Stromal cell of bone marrow (primary cell): ENCODE measurements at places on chromosomes 7 and 10.

- DNase-seq: peak; percentile 54
These were observed 17.1 kb downstream of the MBL2 start for GRCh38 chr10:52755297-52756062.

DNA sequence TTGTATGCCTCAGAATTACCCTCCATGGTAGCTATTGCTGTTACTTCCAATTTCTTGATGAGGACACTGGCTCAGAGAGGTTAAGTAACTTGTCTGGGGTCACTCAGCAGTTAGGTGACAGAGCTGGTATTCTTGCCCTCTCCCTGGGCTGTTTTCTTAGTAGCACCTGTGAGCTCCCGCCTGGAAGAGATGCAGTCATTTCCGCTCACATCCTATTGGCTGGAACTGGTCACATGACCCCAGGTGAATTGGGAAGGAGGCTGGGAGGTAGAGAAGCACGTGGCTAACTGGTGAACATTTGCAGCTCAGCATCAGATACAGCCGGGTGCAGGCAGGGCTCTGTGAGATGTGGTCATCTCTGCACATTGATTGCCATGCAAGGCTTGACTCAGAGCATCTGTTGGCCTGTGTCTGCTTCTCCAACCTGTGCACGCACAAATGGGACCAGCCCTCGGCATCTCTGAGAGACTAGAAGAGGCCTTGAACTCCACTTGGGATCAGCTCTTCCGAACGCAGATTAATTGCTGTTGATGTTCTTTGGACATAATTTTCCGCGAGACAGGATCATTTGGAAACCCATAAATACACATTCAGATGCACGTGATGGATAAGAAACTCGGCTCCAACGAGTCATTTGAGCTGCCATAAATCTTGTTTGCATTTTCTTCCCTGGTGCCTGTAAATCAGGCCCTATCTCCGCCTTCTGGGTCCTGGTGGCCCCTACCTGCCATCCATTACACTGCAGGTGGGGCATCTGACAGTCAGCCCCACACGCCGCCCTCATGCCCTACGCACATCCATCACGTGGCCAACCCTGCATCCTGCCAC is 42.8 kb downstream of the MYL10 start:
- DNase-seq: no peak

- DNase-seq: peak; percentile 99
These were observed 57.4 kb upstream of the EBF3 start for GRCh38 chr10:130021383-130021950.

DNA sequence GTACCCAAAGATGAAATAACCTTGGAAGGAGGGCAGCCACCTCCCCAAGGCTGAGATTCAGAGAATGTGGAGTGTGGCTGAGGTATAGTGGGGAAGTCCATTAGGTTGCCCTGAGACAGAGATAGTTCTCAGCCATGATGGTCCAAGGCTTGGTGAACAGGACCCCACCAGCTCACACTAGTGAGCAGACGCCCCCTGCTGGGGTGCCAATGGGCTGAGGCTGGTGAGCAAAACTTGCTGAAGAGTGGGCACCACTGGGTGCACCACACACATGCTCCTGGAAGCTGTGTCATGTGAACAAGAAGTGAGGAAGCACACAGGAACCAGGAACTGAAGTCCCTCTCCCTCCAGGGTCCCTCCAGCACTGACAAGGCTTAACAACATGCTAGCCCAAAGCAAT is 8.9 kb downstream of the FBXL13 start:
- DNase-seq: no peak

DNA sequence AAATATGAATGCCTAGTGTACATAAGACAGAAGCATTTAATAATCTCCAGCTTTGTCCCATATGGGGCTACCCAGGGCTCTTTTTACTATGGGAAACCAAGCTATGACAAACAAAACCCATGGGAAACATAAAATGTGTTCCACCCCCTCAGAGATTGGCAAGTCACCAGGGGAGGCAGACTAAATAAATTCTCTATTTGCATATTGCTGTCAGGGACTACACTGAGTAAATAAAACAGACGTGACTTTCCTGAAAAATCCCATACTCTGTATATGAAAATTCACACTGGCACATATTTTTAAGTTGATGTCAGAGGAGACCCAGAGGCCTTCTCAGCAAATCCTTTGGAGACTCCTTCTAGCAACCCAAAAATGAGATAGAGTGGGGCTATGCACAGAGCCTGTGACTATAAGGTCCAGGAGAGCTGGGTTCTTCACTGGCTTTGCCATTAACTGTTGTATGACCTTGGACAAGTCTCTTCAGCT is 44.0 kb upstream of the HPSE2 start:
- DNase-seq: peak; percentile 1

GRCh38 chr10:31836569-31837406 is 91.8 kb downstream of the ARHGAP12 start:
- DNase-seq: no peak

DNA sequence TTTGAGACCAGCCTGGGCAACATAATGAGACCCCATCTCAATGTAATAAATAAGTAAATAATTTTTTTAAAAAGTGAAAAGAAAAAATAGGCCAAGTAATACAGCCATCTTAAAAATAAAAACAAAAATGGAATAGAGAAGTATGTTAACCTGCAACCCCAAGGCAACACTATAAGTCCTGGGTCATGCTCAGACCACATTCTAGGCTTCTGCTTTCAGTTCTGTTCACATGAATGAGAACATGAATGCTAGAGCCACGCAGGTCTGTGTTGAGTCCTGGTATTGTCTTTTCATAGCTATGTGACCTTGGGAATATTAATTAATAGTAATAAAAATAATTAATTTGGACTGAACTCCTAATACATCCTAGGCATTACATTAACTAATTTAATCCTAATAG is 284.0 kb downstream of the AUTS2 start:
- no peak for DNase-seq

DNA sequence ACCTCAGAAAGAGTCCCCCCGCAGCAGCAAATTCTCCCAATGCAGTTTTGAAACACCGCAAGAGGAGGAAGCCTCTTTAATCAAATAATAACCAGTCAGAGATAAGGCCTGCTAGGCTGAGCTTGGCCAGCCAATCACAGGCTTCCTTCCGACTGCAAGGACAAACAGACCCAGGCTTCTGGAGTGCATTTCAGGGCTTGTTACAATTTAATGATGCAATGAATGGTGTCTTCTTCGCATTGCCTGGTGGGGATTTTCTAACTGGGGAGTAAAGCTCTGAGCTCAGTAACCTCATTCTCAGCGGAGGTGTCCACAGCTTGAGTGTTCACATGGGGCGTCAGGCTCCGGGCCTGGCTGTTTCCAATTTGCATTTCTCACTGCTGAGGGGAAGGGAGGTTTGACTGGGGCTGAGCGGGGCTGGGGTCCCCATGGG is 31.8 kb upstream of the GPAM start:
- no peak for DNase-seq

DNA sequence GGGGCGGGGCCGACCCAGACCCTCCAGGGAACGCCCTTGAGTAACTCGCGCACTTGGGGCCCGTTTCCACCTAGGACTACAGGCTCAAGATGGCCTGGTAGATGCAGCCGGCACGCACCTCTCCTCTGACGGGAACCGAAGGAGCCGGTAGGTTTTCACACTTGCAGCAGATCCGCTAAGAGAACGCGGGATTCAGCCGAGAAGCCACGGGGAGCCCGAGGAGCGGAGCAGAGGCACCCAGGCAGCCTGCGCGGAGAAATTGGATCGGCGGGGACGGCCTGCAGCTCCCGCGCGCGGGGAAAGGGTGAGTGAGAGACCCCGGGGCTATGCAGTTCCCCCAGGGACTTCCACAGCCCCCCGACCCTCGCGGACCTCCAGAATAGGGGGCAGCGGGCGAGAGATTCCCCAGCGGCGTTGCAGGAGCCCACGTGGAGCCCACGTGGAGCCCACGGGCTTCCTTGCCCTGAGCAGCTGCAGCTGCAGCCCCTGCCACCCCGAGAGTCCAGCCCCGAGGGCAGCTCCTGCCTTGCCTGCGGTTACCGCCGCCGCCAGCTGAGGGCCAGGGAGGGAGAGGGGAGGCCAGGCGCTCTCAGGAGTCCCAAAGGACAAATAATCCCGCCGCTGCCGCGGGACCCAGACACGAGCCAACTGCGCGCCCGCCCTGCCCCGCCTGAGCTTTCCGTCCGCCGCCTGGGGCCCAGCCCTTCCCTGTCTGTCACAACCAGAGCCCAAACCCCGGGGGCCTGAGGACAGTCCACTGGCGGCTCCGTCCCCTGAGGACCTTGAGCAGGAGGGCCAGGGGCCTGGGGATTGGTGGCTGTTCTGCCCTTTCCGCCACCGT is 13.1 kb downstream of the IFT22 start:
- no peak for DNase-seq

DNA sequence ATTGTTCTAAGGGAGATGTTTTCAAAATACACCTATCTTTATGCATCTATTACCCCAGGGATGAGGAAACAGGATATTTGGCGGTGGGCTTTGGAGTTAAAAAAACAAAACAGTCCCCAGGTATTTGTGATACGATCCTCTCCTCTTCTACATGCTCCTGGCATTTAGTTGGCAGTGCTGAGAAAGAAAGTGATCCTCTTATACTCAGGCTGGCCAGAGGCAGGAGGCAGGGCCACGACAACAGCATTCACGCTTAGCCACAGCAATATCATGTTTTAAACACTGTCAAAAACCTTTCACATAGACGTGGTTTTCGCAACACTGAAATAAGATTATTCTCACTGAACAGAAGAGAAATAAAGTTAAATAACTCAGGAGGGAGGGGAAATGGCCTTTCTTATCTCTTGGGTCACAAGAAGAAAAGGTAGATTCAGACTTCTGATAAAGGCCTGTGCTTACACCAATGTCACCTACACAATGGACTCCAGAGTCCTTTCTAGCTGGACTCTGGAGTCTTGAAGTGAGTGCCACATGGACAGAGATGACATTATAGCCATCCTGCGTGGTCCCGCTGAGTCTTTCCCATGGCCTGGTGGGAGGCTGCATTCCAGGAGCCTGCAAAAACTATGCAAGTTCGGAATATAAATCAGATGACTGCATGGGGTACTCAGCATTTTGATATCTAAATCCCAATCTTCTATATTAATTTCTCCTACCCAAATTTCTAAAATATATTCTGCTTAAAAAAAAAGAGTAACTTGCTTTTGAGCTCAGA is 88.7 kb downstream of the PIP4K2A start:
- no peak for DNase-seq

DNA sequence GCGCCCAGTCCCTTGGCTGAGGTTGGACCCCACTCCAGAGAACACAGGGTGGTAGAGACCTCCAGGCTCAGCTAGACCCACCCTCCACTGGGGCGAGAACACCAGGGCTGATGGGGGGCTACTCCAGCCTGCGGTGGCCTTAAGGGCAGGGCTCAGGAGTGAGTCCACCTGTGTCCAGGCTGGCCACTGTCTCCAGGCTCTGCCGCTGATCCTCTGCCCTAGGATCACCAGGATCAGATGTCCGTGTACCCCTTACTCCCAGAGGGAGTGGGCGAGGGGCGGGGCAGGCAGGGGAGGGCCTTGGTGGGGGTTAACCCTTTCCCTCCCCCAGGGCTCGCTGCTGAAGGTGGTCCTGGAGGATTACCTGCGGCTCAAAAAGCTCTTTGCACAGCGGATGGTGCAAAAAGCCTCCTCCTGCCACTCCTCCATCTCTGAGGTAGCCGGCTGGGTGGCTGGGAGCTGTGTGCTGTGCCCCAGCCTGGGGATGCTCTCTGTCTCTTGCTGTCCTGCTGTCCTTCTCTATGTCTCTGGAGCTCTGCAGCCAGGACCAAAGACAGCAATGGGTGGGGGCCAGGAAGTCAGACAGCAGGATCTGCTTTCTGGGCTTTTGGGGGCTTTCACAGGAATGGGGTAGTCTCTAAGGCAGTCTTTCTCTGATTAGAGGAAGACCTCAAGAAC is 38.0 kb downstream of the PSAP start:
- no peak for DNase-seq

- no peak for DNase-seq
These were observed 31.3 kb downstream of the LIPJ start for GRCh38 chr10:88617772-88618300.

- peak; percentile 9 for DNase-seq
These were observed 601.1 kb downstream of the ARL4A start for GRCh38 chr7:13288516-13288915.

GRCh38 chr7:76233538-76234281 is 32.0 kb downstream of the SRRM3 start:
- no peak for DNase-seq

DNA sequence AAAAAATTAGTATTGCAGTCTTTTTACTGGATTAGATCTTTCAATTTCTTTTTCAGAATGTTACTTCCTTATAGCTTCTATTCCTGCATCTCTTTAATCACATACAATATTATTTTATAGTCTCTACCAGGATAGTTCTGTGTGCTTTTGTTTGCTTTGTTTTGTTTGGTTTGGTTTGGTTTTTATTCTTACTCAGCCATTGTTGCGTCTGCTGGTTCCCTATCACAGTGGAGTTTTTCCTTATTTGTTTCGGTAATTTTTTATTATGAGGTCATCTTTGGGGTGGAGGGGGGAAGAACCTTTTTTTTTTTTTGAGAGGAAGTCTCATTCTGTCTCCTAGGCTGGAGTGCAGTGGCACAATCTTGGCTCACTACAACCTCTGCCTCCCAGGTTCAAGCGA is 9.0 kb upstream of the BAIAP2L1 start:
- DNase-seq: no peak

DNA sequence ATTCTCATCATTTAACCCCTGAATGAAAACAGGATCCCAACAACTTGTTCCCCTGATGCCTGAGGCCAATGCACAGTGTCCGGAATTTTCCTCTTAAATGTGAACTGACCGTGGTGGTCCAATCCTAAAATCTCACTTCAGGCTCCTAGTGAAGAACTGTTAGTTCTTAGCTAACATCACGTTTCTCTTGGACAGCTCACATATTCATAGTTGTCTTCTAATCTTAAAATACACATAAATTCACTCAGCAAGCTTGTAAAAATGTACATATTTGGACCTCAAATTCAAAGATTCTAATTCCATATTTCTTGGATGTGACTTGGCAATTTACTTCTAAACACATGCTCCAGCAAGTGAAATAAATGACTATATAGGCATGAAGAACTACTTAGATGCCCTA is 297.2 kb downstream of the PCDH15 start:
- no peak for DNase-seq

GRCh38 chr10:126690534-126690933 is 20.0 kb upstream of the C10orf90 start:
- DNase-seq: no peak

DNA sequence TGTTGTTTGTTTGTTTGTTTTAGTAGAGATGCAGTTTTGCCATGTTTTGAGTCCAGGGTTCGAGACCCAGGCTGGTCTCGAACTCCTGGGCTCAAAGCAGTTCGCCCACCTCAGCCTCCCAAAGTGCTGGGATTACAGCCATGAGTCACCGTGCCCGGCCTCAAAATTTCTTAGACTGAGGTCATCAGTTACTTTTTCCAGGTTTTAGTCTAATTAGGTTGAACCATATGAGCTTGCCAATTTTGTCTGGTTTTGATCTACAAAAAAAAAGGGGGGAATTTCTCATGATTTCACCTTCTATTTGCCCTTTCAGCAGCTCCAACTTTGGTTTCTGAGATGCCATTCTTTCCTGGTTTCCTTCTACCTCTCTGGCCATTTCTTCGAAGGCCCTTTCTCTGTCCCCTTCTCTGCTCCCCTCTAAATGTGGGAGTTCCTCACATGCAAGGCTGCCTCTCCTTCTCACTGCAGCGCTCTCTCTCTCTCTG is 5.5 kb downstream of the CUEDC2 start:
- DNase-seq: no peak

- DNase-seq: no peak
These were observed 644 bp upstream of the ABI1 start for GRCh38 chr10:26861205-26861998.

- no peak for DNase-seq
These were observed 2.0 kb downstream of the HOXA11 start for GRCh38 chr7:27182861-27183681.

- no peak for DNase-seq
These were observed 36.8 kb upstream of the R3HCC1L start for GRCh38 chr10:98097616-98098015.
